ENCODE measurements at places on chromosomes 16 and 17. TPM values are rescaled to one million over a fixed set of nuclear protein-coding genes. Genes with fewer than 3 reads are reported as not detected.
A peak's percentile ranks its signal among the peaks of the same experiment; 100 is the strongest.

The TLCD3B gene
- polyA plus RNA-seq = not detected

The LDHD gene
- polyA plus RNA-seq = not detected

The CEMP1 gene
- 0.91 TPM for polyA plus RNA-seq

The KIF2B gene
- not detected for polyA plus RNA-seq

The KRTAP17-1 gene
- polyA plus RNA-seq = not detected

The DEXI gene
- 6.7 TPM for polyA plus RNA-seq

DNA sequence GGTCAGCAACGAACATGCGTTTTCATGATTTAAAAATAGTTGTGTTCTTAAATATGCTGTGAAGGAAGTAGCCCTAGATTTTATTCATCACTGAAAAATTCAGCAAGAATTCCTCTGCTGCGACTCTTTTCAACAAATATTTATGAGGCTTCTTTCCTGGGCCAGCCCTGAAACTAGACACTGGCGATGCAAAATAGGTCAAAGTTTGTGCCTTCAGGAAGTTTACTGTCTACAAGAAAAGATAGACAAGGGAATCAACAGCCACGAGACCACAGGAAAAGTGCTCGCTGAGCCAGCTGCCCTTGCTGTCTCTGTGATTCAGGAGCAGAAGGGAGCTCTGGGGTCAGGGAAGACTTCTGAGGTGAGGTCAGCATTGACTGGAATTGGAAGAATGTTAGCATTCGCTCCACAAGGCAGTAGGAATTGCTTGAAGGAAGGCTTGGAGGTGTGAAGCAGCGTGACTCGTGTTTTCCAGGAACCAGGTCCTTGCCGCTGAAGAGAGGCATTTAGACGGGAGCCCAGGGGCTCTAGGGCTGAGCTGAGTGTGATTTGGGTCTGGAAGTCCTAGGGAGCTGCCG, 1.9 kb upstream of the RPL26 start:
- DNase-seq = no peak
- no peak overlapping the region for H3K4me3 ChIP-seq
- no peaks in the 10 kb centered on the region for H3K27me3 ChIP-seq
- peaks cover 36% of the 10 kb centered on the region for H3K4me1 ChIP-seq
- H3K27ac ChIP-seq = no peak overlapping the region

- no peaks in the 10 kb centered on the region for H3K36me3 ChIP-seq
- no peak for DNase-seq
- H3K27ac ChIP-seq = no peak overlapping the region
- H3K4me1 ChIP-seq = no peaks in the 10 kb centered on the region
- H3K27me3 ChIP-seq = no peaks in the 10 kb centered on the region
- H3K4me3 ChIP-seq = no peak overlapping the region
Observed at GRCh38 chr16:75121949-75122568, 5.5 kb upstream of the LDHD start.

DNA sequence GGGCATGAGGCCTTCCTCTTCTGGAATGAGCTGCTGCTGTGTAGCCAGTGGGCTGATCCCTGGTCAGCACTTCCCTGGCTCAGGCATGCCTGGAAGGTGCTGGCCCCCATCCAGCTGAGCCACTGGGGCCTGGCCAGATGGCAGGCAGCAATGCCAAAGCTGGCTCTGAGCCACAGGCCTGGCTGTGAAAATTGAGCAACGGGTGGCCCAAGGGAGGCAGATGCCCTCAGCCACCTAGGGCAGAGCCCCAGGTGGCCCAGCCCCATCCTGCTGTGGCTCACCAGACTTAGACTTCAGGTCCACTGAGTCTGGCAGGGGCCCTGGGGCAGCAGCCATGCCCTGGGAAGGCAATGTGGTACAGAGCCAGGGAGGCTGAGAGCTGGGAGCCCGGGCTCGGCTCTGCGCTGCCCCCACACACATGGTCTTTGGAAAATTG, 8.5 kb upstream of the CRHR1 start:
- no peaks in the 10 kb centered on the region for H3K27me3 ChIP-seq
- H3K4me1 ChIP-seq = no peaks in the 10 kb centered on the region
- H3K36me3 ChIP-seq = no peaks in the 10 kb centered on the region
- no peak for DNase-seq
- H3K27ac ChIP-seq = no peak overlapping the region

- H3K4me1 ChIP-seq = no peaks in the 10 kb centered on the region
- H3K4me3 ChIP-seq = no peak overlapping the region
- no peaks in the 10 kb centered on the region for H3K27me3 ChIP-seq
- H3K36me3 ChIP-seq = no peaks in the 10 kb centered on the region
- no peak overlapping the region for H3K27ac ChIP-seq
Observed at GRCh38 chr17:51435171-51435552, 174.8 kb downstream of the UTP18 start.

DNA sequence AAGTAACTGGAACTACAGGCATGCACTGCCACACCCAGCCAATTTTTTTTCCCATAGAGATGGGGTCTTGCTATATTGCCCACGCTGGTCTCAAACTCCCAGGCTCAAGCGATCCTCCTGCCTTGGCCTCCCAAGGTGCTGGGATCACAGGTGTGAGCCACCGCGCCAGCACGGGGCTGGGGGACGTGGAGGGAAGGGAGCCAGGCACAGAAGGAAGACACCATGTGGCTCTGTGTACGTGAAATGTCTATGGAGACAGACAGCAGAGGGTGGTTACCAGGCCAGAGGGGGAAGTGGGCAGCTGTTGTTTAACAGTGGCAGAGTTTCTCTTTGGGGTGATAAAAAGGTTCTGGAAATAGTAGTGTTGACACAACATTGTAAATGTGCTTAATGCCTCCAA, 4.6 kb upstream of the PIEZO1 start:
- no peak overlapping the region for H3K4me3 ChIP-seq
- DNase-seq = no peak
- peaks cover 46% of the 10 kb centered on the region for H3K4me1 ChIP-seq
- no peaks in the 10 kb centered on the region for H3K27me3 ChIP-seq

- no peak overlapping the region for H3K27ac ChIP-seq
- DNase-seq = no peak
- H3K36me3 ChIP-seq = no peaks in the 10 kb centered on the region
- no peak overlapping the region for H3K4me3 ChIP-seq
- H3K27me3 ChIP-seq = no peaks in the 10 kb centered on the region
- no peaks in the 10 kb centered on the region for H3K4me1 ChIP-seq
Observed at GRCh38 chr17:60798576-60798975, 120.9 kb downstream of the BCAS3 start.

- no peaks in the 10 kb centered on the region for H3K27me3 ChIP-seq
- no peak for DNase-seq
- H3K4me1 ChIP-seq = no peaks in the 10 kb centered on the region
- no peak overlapping the region for H3K27ac ChIP-seq
Observed at GRCh38 chr17:16870253-16871245, 101.4 kb downstream of the TNFRSF13B start.

GRCh38 chr17:21001813-21002221, 41.0 kb downstream of the USP22 start:
- H3K4me1 ChIP-seq = no peaks in the 10 kb centered on the region
- H3K4me3 ChIP-seq = no peak overlapping the region
- no peaks in the 10 kb centered on the region for H3K27me3 ChIP-seq
- DNase-seq = no peak
- peaks cover 2% of the 10 kb centered on the region for H3K36me3 ChIP-seq

GRCh38 chr17:68161644-68162428, 86.0 kb upstream of the AMZ2 start:
- no peak overlapping the region for H3K27ac ChIP-seq
- DNase-seq = no peak
- no peaks in the 10 kb centered on the region for H3K36me3 ChIP-seq
- H3K27me3 ChIP-seq = no peaks in the 10 kb centered on the region

DNA sequence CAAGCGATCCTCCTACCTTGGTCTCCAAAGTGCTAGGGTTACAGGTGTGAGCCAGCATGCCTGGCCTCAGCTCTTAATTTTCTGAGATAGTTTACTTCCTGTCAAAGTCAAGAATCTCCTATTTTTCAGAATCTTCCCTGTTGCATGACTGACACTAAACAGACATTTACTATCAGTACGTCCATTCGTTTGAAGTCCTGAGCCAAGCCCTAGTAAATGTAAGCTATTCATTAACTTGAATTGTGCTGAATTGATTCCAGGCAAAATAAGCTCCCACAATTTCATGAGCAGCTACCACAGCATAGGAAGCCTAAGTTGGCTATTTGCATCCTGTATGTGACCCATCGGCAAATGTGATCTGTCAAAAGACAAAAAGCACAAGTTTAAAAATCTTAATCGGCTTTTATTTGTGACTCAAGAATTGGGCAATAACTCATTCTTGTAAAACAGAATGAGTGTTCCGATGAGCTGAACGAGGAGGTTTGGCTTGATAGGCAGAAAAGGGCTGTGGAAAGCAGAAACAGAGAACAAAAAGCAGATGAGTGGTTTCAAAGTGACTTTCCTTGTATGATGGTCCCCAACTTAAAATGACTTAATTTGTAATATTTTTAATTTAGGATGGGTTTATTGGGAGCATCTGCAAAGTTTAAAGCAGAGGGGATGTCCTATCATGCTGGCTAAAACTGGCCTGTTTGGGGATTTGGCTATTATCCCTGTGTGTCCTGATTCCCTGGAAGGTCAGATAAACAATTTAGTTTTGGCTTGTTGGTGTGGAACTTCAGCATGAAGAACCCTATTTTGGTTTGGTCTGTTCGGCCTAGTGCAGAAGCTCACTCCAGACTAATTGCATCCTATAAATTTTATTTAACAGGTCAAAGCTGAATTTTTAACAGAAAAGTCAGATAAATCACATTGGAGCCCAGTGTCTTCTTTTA, 14.2 kb downstream of the RNF112 start:
- DNase-seq = no peak
- no peak overlapping the region for H3K4me3 ChIP-seq
- H3K4me1 ChIP-seq = no peaks in the 10 kb centered on the region
- no peaks in the 10 kb centered on the region for H3K36me3 ChIP-seq
- H3K27me3 ChIP-seq = no peaks in the 10 kb centered on the region

GRCh38 chr17:27660436-27660835, 29.4 kb downstream of the LGALS9 start:
- H3K4me1 ChIP-seq = no peaks in the 10 kb centered on the region
- H3K36me3 ChIP-seq = no peaks in the 10 kb centered on the region
- no peak overlapping the region for H3K27ac ChIP-seq
- no peaks in the 10 kb centered on the region for H3K27me3 ChIP-seq
- no peak overlapping the region for H3K4me3 ChIP-seq

GRCh38 chr16:47139561-47140185, 4.1 kb downstream of the NETO2 start:
- no peak overlapping the region for H3K27ac ChIP-seq
- no peak for DNase-seq
- H3K27me3 ChIP-seq = no peaks in the 10 kb centered on the region
- no peaks in the 10 kb centered on the region for H3K36me3 ChIP-seq

DNA sequence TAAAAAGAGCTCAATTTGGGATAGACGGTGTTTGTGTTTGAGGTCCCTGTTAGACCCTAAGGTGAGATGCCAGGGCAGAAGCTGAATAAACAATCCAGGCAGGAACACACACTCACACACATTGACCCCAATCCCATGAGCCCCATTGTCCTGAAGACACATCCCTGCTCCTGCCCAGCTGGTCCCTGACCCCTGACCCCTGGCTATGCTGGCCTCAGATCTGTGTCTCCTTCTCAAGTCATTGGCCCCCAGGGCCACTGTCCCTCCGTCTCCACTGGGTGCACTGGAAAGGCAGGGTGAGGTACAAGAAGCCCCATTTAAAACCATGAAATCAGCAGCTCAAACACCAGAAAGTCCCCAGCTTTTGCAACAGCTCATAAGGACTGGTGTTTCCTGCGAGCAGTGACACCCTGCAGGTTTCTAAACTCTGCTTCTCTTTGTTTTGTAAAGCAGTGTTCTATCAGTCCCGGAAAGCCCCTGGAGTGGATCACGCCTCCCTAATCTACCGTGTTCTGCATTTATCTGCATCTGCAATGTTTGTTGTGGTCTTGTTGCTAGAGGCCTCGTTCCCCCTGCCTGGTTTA, 18.0 kb upstream of the ASGR2 start:
- DNase-seq = peak; percentile 92
- H3K27me3 ChIP-seq = peaks cover 14% of the 10 kb centered on the region
- no peaks in the 10 kb centered on the region for H3K36me3 ChIP-seq
- H3K4me3 ChIP-seq = no peak overlapping the region
- peak overlapping the region; percentile 94 for H3K27ac ChIP-seq
- H3K4me1 ChIP-seq = peaks cover 49% of the 10 kb centered on the region

- no peak overlapping the region for H3K27ac ChIP-seq
- H3K36me3 ChIP-seq = no peaks in the 10 kb centered on the region
Observed at GRCh38 chr17:323721-324571, 28.7 kb downstream of the RPH3AL start.

GRCh38 chr17:64991726-64992125, 64.8 kb downstream of the GNA13 start:
- H3K27ac ChIP-seq = no peak overlapping the region
- no peak for DNase-seq
- H3K27me3 ChIP-seq = no peaks in the 10 kb centered on the region

- peak; percentile 72 for DNase-seq
- no peaks in the 10 kb centered on the region for H3K27me3 ChIP-seq
- H3K27ac ChIP-seq = peak overlapping the region; percentile 69
- no peaks in the 10 kb centered on the region for H3K36me3 ChIP-seq
Observed at GRCh38 chr17:20156196-20157000, 147.2 kb downstream of the SPECC1 start.

DNA sequence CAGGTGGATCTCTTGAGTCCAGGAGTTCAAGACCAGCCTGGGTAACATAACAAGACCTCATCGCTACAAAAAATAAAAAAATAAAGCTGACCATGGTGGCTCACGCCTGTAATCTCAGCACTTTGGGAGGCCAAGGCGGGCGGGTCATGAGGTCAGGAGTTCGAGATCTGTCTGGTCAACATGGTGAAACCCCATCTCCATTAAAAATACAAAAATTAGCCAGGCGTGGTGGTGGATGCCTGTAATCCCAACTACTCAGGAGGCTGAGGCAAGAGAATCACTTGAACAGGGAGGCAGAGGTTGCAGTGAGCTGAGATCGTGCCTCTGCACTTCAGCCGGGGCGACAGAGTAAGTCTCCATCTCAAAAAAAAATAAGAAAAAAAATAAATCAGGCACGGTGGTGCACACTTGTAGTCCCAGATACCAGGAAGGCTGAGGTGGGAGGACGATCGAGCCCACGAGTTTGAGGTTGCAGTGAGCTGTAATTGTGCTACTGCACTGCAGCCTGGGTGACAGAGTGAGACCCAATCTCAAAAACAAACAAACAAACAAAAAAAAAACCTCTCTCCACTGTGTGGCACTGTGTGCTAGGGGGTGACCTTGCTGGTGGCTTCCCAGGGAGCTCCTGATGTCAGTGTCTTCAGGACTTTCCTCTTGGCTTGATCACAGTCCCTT, 19.8 kb upstream of the MAPK3 start:
- H3K4me3 ChIP-seq = no peak overlapping the region
- peaks cover 13% of the 10 kb centered on the region for H3K4me1 ChIP-seq
- no peaks in the 10 kb centered on the region for H3K27me3 ChIP-seq
- peak; percentile 57 for DNase-seq

- H3K27ac ChIP-seq = no peak within 1 kb of the TSS
- H3K36me3 ChIP-seq = no peaks in the 10 kb centered on the region
- H3K4me3 ChIP-seq = no peak within 1 kb of the TSS
- H3K27me3 ChIP-seq = no peaks in the 10 kb centered on the region
- peaks cover 55% of the 10 kb centered on the region for H3K4me1 ChIP-seq
- DNase-seq = peak; percentile 89
Observed at GRCh38 chr17:2054512-2055291, at the start of gene HIC1. Gene HIC1 (plus strand): TSS chr17:2055103. CDS start chr17:2056691, 1,588 bp downstream.

Measured in B cell (primary cell).